ENCODE measurements at places on chromosomes 11 and 22.

GRCh38 chr11:73907191-73907590 is 30.4 kb downstream of the PAAF1 start:
- DNase-seq: no peak

- DNase-seq: no peak
Measured at GRCh38 chr11:71948314-71949027, 19.6 kb downstream of the RNF121 start.

DNA sequence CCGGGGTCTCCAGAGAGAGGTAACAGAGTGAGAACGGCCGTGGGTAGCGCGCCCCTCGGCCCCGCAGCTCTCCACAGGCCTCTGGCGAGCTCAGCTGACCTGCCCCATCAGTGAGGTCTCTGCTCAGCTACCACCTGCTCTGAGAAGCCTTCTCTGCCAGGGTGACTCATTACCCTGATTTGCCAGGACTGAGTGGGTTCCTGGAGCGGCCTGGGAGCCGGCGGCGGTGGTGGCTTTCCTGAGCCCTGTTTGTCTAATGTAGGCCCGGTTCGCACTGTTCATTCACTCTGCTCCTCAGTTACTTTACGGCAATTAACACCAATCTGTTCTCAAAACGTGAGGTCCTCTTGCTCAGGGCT is 351.0 kb upstream of the B3GAT1 start:
- DNase-seq: no peak

- DNase-seq: no peak
Measured at GRCh38 chr22:49966774-49967705, 6.5 kb downstream of the PIM3 start.

DNA sequence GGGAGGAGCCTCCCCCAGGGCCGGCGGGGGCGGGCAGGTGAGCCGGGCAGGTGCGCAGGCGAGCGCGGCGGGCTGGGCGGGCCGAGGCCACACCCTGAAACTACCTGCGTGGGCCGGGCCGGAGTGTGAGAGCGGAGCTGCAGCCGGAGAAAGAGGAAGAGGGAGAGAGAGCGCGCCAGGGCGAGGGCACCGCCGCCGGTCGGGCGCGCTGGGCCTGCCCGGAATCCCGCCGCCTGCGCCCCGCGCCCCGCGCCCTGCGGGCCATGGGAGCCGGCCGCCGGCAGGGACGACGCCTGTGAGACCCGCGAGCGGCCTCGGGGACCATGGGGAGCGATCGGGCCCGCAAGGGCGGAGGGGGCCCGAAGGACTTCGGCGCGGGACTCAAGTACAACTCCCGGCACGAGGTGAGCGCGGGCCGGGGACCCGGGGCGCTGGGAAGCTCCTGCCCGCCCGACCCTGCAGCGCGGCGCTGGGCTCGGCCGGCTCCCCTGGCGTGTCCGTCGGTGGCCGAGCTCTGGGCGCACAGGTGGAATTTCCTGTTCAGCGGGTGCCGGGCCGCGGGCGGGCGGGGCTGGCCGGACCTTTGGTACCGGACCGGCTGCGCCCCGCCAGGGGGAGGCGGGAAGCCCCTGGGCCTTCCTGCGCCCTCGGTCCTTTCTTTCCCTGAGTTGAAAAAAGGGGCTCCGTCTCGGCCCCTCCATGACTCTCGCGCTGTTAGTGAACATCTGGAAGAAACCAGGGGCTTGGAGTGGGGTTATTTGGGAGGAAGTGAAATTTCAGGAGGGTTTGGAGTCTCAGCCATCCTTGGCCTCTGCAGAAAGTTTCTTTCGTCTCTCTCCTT is at the start of gene ST14:
Gene ST14 (plus strand): TSS at position 126 of the 841 bp plus-strand sequence. CDS start 198 bp downstream, at position 324.
- no peak for DNase-seq

GRCh38 chr22:32622004-32622743 is 147.6 kb downstream of the FBXO7 start:
- no peak for DNase-seq

DNA sequence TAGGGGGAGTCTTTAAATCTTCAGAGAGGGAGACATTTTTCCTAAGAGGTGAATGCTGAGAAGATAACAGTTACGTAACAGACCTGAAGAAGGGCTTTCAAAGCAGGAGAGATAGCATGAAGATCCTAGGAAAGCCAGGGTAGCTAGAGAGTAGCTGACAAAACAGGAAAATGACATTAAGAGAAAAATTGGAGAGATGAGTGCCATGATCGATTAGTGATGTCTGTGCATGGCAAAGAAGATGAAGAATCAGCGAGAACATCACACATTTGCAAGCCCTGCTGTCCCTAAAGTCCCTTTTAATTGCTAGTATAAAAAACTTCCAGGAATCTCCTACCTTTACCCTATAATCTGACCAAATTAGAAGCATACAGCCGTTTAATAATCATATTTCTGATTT is 116.9 kb upstream of the PAX6 start:
- DNase-seq: no peak

- DNase-seq: no peak
Measured at GRCh38 chr11:65516135-65516968, 8.5 kb upstream of the SCYL1 start.

GRCh38 chr11:121210445-121211080 is 82.0 kb upstream of the SC5D start:
- no peak for DNase-seq

GRCh38 chr11:14110629-14111028 is 148.1 kb downstream of the SPON1 start:
- no peak for DNase-seq

- no peak for DNase-seq
Measured at GRCh38 chr11:2772544-2773031, 72.8 kb upstream of the KCNQ1OT1 start.

DNA sequence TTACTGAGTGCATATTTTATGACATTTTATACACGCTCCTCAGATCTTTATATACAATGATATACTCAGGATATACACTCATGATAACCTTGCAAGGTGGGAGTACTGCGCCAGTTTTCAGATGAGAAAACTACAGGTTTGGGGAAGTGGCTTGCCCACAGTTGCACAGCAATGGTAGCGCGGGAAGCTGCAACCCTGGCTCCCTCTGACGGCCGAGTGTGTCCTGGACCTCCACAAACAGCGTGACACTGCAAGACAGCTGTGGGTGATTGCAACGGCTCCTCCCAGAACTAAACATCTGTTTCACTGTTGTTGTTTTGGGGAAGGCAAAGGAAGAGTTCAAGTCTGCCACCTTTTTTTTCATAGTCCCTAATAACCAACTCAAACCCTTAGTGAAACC is 47.0 kb downstream of the PACSIN2 start:
- no peak for DNase-seq

DNA sequence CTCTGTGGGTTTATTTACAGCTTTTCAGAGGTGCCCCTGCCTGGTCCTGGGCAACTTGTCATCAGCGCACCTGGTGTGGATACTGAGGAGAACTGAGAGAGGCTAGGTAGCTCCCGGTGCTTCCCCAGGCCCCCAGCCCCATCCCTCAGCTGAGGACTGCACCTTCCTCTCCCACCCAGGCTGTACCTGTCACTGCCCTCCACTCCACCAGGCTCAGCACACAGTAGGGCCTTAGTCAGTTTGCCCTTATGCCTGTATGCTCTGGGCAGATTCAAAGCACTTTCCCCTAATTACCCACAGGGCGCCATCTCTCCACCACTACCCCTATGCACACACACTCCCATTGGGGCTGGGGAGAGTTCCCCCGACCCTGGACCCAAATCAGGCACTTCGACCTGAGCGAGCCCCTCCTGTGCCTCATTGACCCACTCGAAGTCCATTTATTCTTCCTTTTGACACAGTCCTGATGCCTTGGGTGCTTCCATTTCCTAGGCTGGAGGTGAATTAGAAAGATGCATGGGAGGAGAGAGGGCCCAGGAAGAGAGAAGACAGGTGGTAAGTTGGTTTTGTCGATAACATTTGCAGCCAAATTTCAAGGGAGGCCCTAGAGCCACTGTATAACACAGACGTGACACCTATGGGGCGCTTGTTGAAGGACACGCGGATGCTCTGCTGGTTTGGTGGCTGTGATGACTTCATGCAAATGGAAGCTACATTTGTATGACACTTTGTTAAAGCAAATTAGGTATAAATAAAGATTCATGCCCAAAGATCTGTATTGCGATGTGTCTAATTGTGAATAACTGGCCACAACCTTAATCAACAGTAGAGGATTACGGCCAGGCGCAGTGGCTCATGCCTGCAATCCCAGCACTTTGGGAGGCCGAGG is 13.8 kb upstream of the PICK1 start:
- no peak for DNase-seq

DNA sequence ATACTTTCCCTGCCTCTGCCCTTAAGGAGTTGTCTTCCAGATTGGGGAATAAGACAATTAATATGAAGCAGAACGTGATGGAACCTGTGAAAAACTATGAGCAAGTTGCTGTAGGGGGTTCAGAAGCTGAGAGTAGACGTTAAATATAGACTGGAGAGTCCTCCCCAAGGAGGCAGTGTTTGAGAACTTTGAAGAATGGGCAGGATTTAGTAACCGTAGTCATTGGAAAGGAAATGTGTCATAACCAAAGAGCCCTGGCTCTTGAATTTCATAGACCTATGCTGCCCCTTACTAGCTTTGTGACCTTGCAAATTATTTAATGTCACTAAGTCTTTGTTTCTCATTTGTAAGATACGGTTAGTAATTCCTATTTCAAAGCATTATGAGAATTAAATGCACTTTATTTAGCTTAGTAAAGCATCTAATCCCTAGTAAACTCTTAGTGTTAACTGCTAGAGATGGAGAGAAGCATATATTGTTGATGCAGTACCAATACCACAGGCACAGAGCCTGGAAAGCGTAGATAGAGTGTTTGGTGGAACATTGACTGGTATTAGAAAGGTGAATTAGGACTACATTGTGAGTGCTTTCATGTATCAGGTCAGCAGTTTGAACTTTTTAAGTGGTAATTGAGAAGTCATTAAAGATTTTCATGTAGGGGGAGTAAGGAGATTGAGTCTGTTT is 54.1 kb downstream of the MCAM start:
- DNase-seq: no peak

- DNase-seq: no peak
Measured at GRCh38 chr22:46424496-46424895, 89.0 kb downstream of the TRMU start.

DNA sequence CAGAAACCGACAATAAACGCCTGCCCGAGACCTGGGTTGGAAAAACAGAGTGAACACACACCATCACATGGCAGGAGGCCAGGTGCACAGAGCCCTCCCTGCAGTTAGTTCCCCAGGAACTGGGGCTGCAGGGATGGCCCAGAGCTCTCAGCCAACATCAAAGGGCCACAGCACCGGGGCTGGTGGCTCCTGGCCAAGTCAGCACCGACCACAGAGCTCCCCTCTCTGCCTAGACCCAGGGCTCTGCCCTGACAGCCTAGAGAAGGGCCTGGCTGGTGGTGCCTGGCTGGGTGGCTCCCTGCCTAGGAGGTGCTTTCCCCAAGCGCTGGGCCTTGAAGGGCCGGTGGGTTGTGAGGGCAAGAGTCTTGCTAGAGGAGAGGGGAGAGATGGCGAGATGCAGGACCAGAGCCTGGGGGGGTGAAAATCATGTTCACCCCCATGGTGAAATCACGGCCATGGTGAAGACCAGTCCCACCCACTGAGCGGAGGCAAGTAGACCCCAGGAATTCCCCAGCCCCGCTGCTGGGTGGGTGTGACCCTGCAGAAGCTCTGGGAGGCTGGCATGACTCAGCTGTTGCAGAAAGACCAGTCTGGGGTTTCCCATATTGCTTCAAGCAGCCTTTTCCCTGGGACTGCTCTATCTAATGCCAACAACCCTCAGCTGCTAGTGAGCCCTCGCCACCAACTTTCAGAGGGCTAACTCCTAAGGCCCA is 7.2 kb upstream of the BID start:
- no peak for DNase-seq

- no peak for DNase-seq
Measured at GRCh38 chr22:36773935-36774334, 2.0 kb downstream of the IFT27 start.

DNA sequence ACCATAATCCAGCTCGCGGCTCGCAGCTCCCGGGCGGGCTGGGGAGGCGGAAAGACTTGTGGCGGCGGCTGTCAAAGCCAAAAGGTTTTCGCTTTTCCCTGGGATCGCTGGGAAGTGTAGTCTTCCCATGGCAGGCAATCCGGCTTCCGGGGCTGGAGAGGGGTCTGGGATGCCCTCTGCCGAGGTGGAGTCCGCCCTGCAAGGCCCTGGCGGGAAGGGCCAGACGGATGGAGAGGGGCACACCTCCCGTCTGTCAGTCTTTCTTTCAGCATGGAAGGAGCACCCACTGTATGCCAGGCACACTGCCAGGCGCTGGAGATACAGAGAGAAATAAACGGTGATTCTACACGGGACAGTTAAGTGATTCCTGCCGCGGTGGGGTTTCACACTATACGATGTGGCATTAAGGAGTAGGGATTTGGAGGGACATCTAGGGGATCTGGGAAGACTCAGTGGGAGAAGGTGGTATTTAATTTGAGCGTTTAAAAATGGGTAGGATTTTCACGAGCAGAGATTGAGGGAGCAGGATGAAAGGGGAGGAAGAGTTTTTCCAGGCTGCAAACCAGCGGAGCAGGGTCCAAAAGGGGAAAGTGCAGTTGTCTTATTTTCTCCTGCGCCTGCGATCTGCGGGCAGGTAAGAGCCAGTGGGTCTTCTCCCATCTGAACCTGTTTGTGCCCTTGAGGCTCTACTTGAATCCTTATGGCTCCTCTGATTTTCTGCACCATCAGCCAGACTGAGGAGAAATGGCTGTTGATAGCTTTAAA is at the start of gene BACE1:
Gene BACE1 (minus strand): TSS at position 60 of the 765 bp plus-strand sequence. CDS start 461 bp downstream, outside the sequence.
- no peak for DNase-seq

GRCh38 chr11:133382131-133382812 is 150.0 kb downstream of the OPCML start:
- DNase-seq: no peak

DNA sequence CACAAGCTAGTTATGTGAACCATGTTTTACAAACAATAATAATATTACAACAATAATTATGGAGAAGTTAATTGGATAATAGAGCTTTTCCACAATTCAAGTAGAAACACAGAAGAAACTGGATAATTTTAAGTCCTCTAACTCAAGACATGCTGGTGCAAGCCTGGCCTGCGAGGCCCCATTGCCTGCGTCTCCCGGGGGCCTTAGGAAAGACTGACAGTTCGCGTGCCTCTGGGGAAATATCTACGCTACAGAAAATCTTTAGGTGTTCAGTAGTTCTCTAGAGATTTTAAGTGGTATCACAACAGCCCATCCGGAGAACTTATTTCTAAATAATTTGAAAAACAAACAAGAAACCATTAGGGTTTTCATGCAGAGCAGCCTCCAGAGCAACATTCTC is 23.2 kb downstream of the GAL start:
- no peak for DNase-seq

DNA sequence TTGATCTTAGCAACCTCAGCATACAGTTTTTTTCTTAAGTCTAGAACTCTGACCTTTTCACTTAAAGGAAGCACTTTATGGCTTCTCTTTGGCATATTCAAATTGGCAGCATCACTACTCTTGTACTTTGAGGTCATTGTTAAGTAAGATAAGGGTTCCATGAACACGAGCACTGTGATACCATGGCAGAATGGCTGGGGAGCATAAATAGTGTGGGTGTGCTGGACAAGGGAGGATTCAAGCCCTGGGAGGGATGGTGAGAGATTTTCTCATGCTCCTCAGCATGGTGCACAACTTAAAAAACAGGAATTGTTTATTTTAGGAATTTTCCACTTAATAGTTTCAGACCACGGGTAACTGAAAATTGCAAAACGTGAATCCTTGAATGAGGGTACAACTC is 111.4 kb downstream of the ATXN10 start:
- DNase-seq: no peak
